ENCODE measurements at places on chromosomes 4 and X.

GRCh38 chr4:74536557-74536956, 91.6 kb downstream of the AREG start:
- no peak for DNase-seq

GRCh38 chr4:140851032-140851636, 94.9 kb upstream of the TBC1D9 start:
- no peak for DNase-seq

GRCh38 chr4:7756561-7757355, 182.9 kb downstream of the AFAP1 start:
- no peak for DNase-seq

GRCh38 chr4:182140547-182140946, 102.7 kb upstream of the TENM3 start:
- no peak for DNase-seq

DNA sequence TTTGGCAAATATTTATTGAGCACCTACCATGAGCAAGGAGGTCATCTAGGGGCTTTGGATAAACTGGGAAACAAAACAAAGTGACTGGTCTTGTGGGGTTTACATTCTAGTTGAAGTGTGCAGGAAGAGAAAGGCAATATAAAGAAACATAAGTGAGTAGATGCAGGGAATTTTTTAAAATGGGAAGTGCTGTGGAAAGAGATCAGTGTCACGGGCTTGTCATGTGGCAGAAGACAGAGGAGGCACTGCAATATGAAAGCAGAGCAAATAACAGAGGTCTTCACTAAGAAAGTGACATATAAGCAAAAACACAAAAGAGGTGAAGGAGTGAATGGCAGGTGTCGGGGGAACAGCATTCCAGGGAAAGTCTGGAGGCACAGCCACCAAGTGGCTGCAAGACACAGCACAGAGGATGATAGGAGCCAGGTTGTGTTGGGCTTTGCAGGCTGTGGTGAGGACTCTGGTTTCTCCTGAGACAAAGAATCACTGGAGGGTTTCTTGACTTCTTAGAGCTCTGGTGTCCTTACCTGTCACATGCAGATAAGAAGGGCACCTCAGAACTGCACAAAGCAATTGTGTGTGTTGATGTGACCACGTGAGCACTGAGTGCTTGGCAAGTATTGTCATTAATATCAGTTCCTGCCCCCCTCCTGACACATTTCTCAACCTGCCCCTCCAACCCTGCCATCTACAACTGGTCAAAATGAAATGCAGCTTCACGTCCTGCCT, 143.5 kb downstream of the TSPAN5 start:
- DNase-seq = no peak

DNA sequence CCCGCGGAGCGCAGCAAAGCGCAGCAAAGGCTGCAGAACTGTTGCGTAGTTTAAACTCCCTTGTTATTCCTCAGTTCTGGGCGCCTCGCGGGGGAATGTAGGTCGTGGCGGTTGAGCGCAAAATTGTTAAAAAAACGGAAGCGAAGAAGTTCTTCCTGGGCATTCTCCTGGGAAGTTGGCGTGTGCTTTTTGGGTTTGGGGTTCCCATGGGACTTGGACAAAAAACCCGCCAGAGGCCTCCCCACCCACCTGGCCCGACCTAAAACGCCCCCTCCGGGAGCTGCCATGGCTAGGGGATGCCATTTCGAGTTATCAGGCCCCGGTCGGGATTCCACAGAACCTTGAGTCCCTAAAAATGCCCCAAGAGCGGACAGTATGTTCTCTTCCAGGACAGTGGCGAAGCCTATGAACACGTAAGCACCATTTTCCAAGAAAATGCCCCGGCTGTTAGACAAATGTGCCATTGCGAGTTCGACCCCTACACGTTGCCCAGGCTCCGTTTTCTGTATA, 8.9 kb downstream of the ZIC3 start:
- DNase-seq = no peak

DNA sequence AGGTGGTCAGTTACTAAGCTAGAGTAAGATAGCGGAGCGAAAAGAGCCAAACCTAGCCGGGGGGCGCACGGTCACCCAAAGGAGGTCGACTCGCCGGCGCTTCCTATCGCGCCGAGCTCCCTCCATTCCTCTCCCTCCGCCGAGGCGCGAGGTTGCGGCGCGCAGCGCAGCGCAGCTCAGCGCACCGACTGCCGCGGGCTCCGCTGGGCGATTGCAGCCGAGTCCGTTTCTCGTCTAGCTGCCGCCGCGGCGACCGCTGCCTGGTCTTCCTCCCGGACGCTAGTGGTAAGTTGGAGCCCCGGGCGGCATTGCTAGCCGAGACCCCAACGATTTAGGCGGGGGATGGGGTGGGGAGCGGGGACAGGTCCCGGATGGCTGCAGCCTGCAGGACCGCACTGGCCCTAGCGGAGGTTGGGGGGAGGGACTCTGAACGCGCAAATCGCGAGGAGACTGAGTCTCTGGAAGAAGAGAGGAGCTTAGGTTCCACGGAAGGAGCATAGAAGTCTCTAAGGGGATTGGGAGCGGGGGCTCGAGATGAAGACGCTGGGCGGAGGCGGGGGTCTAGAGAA, 573 bp downstream of the HTR2C start:
- DNase-seq = no peak

DNA sequence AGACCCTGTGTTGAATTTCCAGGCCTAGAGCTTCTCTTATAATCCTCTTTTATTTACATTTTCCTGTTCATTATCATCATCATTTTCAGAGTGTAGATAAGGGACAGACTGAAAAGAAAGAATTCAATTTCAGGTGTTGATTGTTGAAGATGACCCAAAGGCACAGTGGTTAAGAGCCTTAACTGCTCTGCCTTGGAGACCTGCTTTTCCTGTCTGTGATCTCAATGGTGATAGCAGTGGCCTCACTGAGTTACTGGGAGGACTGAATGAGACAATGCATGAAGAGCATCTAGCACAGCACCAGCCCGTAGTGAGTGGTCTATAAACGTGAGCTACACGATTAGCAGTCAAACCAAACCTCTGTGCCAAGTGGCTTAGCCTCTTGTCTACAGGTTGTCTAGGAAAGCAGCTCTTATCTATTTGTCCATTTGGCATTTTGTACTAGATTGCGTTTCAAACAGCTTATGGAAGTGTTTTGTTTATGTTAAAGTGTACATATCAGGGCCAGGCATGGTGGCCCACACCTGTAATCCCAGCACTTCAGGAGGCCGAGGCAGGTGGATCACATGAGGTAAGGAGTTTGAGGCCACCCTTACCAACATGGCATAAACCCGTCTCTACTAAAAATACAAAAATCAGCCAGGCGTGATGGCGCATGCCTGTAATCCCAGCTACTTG, 41.5 kb downstream of the SETD7 start:
- DNase-seq = no peak

DNA sequence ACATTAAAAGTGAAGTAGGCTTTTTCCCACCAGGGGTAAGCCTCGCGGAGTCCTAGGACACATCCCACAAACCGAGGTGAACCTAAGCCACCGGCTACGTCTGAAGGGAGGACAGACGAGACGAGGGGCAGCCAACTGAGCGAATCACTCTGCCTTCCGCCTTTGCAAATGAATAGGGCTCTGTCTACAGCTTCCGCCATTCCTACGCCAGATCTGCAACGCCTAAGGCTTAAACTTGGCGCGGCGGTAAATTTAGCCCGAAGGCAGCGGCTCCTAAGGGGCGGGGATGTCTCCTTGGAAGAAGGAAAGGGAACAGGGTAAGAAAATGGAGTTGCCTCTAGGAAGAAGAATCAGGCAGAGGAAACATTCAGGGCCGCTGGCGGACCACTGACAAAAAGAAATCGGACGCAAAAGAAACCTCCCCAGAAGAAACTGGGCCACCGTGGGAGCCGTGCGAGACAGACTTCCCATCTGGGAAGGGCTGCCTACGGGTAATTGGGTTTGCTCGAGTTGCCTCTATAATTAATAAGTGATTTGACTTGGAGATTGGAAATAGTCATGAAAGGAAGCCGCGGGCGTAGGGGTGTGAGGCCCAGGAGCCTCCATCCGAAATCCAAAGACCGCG, 90.5 kb downstream of the BCOR start:
- DNase-seq = no peak

DNA sequence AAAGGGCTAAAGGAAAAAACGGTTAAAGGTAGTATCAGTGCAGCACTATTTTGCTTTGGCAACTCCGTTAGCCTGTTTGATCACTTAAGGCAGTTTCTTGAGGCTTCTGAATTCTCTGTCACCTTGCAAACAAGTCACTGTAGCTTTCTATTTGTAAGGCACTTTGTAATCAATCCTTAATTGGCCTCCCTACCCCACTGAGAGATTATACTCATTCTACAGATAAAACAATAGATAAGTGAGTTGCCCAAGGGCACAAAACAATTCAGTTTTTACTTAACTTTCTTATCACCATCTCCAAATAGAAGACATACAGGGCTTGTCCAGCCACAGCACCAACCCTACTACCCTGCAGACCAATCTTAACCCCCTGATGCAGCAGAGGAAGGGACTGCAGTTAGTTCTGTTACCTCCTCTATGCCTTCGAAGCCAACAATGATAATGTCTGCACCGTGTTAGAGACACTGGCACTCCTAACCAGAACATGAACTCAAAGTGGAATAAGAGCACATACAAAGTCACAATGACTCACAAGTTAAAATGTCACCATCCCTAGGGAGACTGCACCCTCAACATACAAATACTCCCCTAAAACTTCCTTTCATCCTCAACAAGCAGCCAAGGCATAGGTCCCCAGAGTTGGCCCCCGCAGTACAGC, 1.7 kb downstream of the TMEM185A start:
- DNase-seq = no peak

GRCh38 chrX:105150036-105150435, 70.5 kb downstream of the TEX13A start:
- no peak for DNase-seq

DNA sequence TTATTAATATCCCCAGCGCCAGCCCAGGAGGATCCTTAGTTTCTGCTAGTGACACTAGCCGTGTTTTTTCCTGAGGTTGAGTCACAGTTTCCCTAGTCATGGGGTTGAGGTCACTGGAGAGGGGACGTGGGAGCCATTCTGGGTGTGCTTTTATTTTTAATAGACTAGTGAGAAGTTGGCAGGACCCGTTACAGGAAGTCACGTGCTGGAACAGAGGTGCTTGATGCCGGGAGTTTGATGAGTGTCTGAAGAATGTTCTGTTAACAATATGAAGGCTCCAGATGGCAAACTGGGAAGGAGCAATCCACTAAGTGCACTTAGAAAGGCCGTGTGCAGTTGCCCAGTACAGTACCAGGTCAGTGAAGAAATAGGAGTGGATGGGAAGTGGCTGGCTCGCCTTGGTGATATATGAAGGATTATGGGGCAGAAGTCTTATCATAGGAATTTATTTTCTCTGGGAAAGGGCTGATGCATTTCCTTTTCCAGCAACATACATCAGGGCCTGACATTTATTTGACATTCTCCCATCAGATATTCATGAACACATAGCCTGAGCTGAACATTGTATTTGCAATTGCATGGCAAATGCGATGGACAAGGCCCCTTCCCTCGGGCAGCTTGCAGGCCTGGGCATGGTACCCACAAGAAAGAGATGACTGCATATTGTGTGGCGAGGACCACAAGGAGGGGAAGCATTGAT, 291.8 kb downstream of the FBXW7 start:
- no peak for DNase-seq

GRCh38 chr4:33722254-33722653, 2522.1 kb downstream of the ARAP2 start:
- no peak for DNase-seq

- DNase-seq = no peak
Measured at GRCh38 chr4:3813151-3814052, 47.2 kb downstream of the ADRA2C start.

GRCh38 chr4:121822796-121823504, 733 bp downstream of the CCNA2 start:
- no peak for DNase-seq

- no peak for DNase-seq
Measured at GRCh38 chrX:119512146-119512800, 44.0 kb downstream of the SLC25A5 start.
